ENCODE measurements at places on chromosomes 5 and 9.
A peak's percentile ranks its signal among the peaks of the same experiment; 100 is the strongest.

- no peak for DNase-seq
Observed at GRCh38 chr5:159571501-159572244, 241.4 kb upstream of the IL12B start.

- no peak for DNase-seq
Observed at GRCh38 chr5:145924849-145925248, 11.5 kb upstream of the SH3RF2 start.

DNA sequence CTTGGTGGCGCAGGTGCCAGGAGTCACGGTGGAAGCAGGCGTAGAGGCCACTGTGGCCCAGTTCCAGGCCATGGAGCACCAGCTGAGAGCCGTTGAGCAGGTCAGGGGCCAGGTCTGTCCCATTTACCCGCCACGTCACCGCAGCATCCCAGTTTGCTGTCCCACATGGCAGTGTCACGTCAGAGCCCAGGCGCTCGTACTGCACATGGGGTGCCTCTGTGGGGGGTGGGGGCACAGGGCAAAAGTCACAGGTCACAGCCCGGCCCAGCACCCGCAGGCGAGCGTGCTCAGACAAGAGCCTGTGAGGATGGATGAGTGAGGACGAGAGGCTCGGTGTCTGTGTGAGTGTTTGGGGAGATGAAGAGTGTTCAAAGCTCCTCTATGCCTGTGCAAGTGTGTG is 24.9 kb downstream of the CNTFR start:
- DNase-seq, result no peak

DNA sequence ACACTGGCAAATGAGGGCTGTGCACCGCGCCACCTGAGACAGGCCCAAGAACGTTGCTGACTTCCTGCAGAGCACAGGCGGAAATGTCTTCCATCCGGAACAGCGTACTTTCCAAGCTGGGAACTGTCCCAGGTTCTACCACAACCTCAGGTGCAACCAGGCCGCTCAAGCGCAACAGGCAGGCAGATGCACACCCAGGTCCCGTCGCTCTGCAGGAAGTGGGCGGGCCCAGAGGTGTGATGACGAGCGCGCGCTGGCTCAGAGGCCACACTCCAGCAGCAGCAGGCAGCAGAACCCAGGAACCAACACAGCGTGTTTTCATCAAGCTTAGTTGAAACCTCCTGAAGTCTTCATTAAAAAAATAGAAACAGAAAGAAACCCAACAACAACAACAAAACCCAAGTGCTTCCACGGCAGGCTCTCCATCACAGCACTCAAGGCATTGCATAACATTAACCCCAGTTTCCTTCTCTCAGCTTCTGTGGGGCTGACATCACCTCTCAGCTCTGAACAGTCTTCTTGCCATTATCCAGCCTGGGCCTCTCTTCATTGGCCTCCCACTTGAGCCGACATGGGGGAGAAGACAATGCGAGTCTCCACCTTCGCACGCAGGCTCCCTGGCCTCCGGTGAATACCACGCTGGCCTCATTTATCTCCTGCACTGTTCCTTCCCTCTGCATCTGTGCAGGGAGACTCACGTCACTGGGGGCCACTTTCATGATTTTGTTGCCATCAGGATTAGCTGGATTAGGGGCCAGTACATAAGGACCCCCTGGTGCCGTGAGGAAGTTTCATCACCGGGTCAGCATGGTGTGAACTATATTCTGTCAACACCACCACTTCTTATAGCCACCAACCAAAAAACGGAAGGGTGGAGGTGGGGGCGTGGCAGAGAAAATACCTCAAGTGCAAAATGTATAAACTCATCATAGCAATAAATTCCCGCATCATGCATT is 22.1 kb downstream of the PTCH1 start:
- DNase-seq, result no peak

GRCh38 chr5:181120306-181120705 is 10.7 kb downstream of the OR2V1 start:
- DNase-seq, result peak; percentile 24

DNA sequence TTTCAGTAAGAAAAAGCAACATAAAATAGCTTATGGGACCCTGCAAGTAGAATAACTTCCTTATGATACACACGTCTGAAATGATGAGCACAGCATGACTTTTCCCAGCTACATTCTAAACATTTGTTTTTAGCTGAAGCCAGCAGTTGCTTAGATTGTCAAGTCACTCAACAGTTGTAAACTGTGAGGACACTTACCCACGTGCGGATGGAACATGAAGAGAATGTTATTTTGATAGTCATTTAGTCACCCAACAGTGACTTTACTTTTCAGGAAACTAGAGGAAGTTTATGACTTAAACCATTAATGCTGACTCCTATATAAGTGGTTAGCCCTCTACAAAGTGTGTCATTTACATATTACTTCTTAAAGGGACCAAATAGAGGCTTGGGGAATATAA is 3.0 kb downstream of the HACD4 start:
- DNase-seq, result no peak

DNA sequence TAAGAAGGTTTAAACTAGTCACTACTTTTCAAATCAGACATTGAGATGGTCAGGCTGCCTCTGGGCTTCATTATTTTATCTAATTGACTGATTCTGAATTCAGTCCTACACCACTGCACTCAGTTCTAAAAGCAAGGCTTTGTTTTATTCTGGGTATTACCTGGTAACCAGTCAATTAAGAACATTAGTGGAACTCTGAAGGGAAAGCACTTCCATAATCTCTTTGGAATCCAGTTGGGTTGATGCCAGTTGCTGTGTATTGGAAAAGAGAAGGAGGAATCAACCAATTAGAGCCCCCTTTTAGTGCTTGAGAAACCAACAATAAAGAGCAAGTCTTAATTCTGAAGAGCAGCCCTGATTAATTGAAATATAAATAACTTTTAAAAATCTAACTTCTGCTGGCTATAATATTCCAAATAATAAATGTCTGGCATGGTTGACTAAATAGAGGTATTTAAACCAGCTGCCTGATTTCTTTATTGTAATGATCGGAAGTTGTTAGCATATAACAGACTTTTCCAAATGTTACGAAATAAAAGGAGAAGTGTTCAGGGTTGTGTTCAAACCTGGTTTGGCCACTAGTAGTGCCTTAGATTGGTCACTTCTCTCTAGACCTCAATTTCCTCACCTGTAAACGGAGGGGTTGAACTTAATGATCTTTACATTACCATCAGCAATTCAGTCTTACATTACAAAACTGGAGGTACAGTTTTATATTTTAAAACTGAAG is 32.0 kb downstream of the CPEB4 start:
- no peak for DNase-seq

DNA sequence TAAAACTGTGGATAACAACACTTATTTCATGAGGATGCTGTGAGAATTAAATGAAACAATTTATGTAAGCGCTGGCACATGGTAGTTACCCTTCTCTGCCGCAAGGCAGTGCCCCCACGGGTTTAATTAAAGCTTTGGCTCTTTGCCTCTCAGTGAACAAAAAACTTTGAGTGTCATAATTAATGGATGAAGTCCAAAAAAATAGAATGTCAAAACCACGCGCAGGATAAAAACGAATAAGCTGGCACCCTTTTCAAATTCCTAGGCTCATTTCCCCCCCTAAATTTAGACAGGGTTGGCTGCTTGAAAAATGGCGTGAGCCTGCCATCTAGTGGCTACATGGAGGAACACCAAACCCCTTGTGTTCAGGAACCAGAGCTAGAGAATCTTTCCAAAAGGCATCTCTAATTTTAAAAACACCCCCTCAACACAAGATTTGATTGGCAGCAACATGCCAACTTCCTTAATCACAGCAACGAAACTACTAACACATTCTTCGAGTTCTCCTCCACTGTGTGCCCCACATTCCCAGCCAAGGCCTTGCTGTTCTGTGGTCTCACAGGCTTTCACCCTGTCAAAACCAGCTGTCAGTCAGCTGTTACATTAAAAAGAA is 29.0 kb upstream of the CCNG1 start:
- DNase-seq, result peak; percentile 10

DNA sequence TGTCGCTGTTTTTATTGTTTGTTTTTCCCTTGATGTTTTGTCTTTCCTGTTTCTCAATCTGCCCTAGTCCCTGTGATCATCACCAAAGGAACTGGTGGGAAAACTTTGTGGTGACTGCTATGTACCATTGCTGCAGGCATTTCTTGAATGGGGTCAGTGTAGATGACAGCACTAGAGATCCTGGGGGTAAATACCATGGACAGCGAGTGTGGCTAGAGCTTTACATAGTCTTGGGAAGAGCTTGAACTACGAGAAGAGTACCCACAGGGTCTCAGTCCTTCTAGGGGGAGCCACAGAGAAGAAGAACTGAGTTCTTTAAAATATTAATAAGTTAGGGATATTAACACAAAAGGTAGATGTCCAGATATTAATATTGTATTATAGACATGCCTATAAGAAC is 138.8 kb downstream of the PAM start:
- DNase-seq, result no peak

DNA sequence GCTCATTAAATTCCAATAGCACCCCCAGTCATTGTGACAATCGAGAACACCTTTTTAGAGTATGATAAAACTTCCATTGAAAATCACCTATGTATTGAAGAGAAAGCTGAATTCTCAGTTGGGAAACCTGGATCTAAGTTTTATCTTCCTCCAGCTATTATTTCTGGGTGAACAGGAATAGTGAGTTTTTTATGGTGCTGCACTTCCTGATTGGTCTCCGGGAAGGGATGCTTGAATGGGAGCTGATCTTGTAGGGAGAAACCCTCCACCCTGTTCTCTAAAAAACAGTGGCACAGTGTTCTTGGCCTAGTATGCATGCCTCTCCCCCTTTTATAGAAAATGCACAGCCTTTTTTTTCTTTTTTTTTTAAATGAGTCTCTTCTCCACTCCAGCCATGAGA is 112.2 kb downstream of the ACTBL2 start:
- DNase-seq, result no peak

DNA sequence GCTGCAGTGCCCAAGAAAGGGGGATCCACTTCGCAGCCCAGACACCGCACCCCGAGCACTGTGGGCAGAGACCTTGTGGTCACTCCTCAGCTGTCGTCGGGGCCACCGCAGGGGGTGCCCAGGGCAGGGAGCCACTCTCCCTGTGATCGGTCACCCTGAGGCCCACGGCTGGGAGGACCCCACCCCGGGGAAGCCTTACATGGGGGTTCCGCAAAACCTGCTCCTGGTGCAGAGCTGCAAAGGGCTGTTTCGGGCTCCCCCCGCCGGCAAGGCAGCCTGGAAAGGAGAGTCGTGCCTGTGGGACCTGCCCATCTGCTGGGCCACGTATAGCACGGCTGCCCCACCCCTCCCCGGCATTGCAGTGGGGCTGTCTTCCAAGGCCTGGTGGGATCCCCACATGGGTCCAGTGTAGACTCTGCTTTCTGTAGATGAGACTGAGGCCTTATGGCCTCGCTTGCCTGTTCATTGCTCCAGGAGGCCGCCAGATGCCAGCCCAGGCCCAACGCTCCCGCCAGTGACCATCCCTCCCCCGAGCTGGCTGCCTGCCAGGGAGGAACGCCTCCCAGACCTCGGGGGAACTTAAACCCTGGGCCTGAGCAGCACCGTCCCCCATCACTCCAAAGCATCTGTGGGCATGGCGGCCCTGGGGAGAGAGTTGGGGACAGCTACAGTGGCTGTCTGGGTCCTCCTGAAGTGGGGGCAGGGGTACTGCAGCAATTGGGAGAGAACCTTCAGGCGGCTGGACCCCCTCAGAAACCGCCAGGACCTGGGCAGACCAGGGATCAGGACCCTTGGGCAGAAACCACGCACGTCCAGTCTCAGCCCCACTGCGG is 1.6 kb upstream of the DNLZ start:
- DNase-seq, result no peak

All from non-pigmented ciliary epithelial cell (primary cell).